ENCODE measurements at places on chromosomes 7 and 10.

DNA sequence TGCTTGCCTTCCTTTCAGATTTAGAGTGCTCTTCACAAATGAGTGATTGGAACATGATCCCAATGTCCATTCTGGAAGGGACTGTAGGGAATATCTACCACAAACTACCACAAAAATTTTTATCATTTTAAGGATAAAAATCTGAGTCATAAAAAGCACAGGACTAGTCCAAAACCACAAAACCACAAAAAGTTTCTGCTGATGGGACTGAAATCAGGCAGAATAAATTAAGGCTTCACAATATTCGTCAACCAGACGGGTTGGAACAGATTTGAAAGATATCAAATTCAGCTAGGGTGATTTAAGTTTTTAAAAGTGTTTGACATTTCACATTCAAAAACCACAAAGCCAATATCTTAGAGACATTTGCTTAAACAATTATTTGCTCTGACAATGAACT, 100.1 kb upstream of the PTN start:
- no peak for DNase-seq

- no peak for DNase-seq
These were observed 74.8 kb downstream of the FAM185A start for GRCh38 chr7:102823390-102824119.

DNA sequence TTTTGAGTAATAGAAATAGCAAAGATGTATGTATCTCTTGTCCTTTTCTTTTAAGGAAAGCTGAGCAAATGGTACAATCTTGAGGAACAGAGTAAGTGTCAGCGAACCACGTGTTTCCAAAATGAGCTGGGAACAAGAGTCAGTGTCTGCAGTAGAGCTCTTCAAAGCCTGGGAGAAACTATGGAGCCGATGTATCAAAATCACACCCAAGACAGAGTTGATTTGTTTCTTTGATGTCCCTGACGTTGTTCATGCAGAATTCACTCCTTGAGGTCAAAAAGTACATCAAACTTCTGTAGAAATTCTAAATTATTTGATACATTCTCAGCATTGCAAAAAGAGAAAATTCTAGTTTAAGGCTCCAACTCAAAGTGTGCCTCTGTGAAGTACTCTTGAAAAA, 216.5 kb downstream of the SKIDA1 start:
- DNase-seq: no peak

GRCh38 chr10:118957443-118957825, 72.1 kb upstream of the NANOS1 start:
- DNase-seq: no peak

DNA sequence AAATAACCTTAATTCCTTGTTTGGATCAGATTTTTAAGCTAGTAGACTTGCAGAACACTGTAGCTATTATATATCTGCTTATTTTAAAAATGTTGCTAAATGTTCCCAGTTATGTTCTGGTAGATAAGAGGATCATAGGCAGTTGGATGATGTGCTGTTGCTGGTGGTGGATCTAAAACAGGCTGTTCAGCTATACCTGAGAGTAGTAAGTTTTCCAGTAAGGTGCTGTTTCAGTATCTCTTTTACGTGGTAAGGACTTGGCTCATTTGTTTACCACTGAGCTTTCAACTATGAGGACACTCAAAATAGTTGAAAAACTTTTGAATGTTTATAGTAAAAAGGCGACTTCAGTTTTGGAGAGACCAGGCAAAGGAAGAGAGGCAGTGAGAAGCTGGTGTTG, 180.9 kb downstream of the CDK14 start:
- no peak for DNase-seq

GRCh38 chr10:5496261-5497250, 2.8 kb downstream of the CALML5 start:
- no peak for DNase-seq

All from thoracic aorta (tissue), 2 donors.